Motor neuron (in vitro differentiated cells): ENCODE measurements at places on chromosomes 7 and 10. TPM values are rescaled to one million over a fixed set of nuclear protein-coding genes. Genes with fewer than 3 reads are reported as not detected.

EIF5AL1 gene
- total RNA-seq, result 0.05 and 0.25 TPM in 2 replicates

- ATAC-seq, result no peak
Observed at GRCh38 chr7:14861456-14861855, 41.1 kb downstream of the DGKB start.

GRCh38 chr10:95391581-95392216, 100.9 kb upstream of the PDLIM1 start:
- ATAC-seq, result peak; percentile 73

- ATAC-seq, result no peak
Observed at GRCh38 chr7:100221231-100221718, 1.5 kb downstream of the PVRIG start.
